ELR (cell line): ENCODE measurements at places on chromosomes 4 and X.

- no peak for DNase-seq
These were observed 71.6 kb upstream of the DHX15 start for GRCh38 chr4:24655971-24656370.

DNA sequence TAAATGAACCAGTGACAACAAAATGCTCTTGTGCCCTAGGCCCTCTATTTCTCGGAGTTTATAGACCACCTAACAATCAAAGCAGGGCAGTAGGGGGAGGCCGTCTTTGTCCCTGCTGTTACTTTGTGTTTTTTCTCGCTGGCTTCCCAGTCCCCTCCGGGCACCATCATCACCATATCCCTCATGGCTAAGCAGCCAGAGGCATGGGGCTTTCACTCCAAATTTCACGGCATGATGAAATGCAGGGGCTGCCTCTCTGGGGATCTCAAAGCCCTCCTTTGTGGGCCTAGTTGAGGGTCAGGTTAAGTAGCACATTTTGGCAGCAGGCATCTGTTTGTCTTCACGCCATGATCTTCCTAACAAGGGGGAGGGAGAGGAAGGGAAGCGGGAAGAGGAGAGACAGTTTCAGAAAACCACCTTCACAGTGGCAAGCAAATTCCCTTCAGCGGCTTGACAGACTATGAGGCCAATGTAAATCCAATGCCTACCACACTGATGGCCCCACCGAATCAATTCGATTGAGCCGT is 91.9 kb downstream of the ANOS1 start:
- DNase-seq, result no peak

GRCh38 chr4:6439120-6439762 is 33.2 kb downstream of the PPP2R2C start:
- DNase-seq, result no peak

GRCh38 chrX:154064637-154065435 is 32.7 kb downstream of the MECP2 start:
- no peak for DNase-seq

DNA sequence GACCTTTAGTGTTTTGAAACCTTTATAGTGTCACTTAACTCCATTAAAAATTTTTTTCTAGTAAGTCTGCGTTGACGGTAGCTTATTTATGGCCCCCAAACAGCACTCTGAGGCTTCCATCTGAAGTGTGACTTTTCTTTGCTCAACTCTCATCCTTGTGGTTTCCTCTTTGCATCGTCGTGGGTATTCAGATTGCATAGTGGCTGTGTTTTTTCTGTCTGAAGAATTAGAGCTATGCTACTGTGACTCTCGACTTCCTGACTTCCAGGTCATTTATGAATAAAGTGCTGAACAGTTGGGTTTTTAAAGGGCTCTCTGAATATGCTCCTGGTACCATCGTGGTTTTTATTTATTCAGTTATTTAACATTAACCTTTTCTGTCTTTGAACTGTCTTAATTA is 44.9 kb downstream of the JADE1 start:
- peak; percentile 3 for DNase-seq

- DNase-seq, result peak; percentile 1
These were observed 184.6 kb downstream of the OR13H1 start for GRCh38 chrX:131728295-131729145.

DNA sequence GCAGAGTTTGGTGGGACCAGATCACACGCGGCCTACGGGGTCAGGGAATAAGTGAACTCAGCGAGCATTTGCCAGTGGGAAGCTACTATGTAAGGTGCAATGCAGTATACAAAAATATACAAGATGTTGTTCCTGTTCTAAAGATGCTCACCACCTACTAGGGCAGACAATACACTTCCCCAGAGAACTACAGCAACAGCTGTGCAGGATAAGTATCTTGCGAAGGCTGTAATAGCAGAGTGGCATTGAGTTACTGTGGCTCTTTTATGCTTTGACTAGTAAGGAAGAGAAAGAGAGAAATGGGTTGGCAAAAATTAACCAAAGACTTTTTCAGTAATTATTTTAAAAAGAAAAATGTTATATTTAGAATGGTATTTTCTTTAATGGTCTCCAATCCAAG is 61.2 kb downstream of the CDS1 start:
- DNase-seq, result no peak

DNA sequence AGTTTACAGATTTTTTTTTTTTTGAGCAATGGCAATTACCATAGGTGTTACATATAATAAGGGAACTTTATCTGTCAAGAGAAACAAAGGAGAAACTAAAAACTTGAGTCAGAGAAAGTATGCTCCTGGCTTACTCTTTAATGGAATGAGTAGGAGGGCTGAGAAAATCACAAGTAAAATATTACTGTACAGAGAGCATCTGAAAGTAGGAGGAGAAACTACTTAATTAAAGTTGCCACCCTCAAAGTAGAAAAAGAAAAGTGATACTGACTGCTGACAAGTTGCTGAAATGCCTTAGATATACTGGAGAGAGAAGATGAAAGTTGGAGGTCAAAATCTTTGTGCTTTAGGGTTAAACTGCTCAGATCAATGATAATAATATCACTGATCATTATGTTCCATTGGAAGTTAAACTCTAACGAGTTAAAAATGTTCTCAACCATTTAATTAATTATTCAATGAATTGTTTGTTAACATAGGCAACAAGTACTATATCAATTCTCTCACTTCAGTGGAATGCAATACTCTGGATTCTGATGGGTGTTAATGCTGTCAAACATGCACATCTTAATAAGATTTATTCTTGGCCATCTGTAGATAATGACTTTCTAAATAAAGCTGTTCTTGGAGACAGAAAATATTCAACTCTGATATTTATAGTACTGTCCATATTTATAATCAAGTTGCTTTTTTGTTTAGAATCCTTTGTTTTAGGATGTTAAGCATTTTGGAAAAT is 61.2 kb upstream of the CAMK2D start:
- DNase-seq, result no peak

- DNase-seq, result peak; percentile 55
These were observed 24.8 kb downstream of the SMIM20 start for GRCh38 chr4:25938787-25939186.

- no peak for DNase-seq
These were observed 77.8 kb upstream of the HELT start for GRCh38 chr4:184940500-184940899.

DNA sequence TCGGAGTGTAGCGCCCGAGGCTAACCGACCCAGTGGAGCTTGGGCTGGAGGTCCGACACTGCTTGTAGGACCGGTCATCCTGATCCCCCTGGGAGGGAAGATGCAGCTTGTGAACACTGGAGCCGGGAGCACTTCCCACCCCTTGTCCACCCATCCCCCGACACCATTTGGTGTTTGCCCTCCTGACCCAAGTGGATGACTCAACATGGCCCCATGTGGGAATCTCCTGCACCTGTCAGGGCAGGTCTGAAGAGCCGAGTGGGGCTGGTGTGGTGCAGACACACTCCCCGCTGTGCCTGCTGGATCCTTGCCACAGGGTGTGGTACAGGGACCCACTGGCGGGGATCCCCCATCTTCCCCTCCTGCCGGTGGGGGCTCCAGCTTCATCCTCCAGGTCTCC is 90.0 kb upstream of the AFAP1 start:
- no peak for DNase-seq

- DNase-seq, result no peak
These were observed 158.3 kb downstream of the SLC4A4 start for GRCh38 chr4:71497078-71497477.

GRCh38 chrX:9977635-9978034 is 10.5 kb downstream of the CLDN34 start:
- DNase-seq, result no peak

DNA sequence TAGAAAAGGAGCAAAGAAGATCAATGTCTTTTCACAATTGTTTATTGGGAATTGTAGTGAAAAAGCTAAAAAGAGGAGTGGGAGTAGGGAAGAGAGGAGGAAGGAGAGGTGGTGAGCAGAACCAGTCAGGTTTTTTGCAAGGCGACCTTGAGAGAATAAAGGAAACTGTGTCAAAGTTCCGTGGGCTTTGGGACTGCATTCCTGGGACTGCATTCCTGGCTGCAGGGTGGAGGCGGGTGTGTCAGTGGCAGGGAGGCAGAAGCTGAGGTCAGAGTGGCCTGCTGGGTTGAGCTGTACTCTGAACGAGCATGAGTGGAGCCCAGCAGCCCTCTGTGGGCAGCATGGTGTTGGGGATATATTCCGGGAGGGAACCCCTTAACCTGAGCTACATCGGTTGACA is 66.8 kb upstream of the UCP1 start:
- DNase-seq, result peak; percentile 42

- DNase-seq, result no peak
These were observed at the start of gene PWWP3B for GRCh38 chrX:106168107-106168506. TSS of gene PWWP3B (plus strand) at chrX:106168305. CDS start at chrX:106205433, 37,128 bp downstream.
